Stimulated activated CD4-positive, alpha-beta T cell treated with anti-CD3 and anti-CD28 coated beads, Interleukin-12 subunit alpha, Interleukin-12 subunit beta, amount 100 ng/mL, for 48 hours (primary cell): ENCODE measurements at places on chromosomes 1 and 21.
A peak's percentile ranks its signal among the peaks of the same experiment; 100 is the strongest.

- no peak for DNase-seq
Observed at GRCh38 chr1:233975486-233975885, 71.0 kb downstream of the SLC35F3 start.

DNA sequence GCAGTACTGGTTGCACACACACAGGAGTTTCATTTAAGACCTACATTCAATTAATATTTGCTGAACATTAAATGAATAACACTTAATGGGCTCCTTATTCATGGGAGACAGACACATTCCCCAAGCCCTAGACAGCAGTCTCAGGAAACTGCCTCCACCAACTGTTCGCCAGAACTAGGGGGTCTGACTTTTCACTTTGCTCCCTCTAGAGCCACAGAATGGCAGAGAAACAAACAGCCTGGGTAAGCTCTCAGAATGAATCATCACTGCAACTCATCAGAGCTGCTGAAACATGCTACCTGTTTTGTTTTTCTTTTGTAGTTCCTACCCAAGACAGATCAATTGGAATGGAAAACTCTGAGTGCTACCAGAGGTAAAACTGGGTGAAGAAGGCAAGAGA is 31.7 kb downstream of the ELK4 start:
- DNase-seq: peak; percentile 26

DNA sequence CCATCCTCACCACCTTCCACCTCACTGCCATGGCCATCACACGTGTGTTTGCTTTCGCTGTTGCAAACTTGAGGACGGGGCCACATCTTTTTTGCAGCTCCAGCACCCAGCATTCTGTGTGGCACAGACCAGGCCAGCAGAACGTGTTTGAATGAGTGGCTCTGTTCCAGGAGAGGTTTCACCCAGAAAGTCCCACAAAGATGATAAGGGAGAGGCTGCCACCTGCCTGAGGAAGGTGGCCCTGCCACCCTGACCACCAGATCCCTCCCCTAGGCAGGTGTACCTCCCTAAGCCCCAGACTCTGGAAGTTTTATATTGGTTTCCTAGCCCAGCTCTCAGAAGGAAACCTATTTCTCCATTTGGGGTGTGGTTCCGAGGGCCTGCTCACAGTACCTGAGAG is 252.1 kb downstream of the KAZN start:
- no peak for DNase-seq

DNA sequence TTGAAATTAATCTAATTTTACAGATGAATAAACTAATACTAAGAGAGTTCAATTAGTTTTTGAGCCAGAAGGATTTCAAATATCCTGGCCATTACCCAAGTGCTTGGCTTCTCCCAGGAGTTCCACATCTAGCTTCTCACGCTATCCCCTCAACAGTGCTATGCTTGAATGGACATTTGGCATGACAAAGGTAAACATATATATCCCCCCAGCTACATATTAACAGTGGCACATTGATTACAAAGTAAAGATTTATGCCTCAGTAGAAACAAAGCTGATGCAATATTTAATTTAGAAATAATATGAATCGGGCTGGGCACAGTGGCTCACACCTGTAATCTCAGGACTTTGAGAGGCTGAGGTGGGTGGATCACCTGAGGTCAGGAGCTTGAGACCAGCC is 434.6 kb upstream of the PRMT6 start:
- DNase-seq: no peak
